ENCODE measurements at places on chromosomes 16 and 17.

DNA sequence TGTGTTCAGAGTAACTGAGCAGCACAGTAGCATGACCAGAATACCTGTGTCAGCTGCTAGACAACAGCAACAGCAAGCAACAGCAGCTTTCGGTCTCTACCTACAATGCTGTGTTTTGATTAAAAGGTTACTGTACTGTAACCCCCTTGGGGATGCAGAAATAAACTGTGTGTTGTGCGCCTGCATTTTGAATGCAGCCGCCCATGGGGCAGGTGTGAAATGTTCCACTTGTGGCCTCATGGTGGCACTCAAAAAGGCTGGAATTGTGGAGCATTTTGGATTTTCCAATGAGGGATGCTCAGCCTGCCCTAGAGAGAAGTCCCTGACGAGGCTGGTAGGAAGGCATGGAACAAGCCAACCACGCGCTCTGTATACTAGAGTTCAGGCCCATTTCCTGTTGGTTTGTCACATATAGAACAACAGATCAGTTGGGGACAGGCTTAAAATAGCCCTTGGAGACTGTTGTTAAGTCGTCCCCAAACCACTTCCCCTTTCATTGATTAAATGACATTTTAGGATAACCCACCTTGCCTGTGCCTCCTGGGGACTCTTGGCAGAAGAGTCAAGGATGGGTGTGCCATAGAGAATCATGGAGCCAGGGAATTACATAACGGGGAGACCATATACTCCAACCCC lies 27.1 kb downstream of the SCPEP1 start:
- DNase-seq = no peak

GRCh38 chr16:55302635-55303034 lies 21.4 kb upstream of the IRX6 start:
- DNase-seq = no peak

DNA sequence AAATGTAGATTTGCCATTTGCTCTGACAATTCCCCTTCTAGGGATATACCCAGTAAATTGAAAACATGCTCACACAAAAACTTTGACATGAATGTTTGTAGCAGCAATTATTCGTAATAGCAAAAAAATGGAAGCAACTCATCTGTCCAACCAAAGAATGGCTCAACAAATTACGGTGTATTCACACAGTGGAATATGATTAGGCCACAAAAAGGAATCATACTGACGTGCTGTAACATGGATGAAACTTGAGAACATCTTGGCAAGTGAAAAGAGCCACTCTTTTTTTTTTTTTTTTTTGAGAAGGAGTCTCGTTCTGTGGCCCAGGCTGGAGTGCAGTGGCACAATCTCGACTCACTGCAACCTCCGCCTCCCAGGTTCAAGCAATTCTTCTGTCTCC lies 24.1 kb upstream of the SPNS3 start:
- no peak for DNase-seq

DNA sequence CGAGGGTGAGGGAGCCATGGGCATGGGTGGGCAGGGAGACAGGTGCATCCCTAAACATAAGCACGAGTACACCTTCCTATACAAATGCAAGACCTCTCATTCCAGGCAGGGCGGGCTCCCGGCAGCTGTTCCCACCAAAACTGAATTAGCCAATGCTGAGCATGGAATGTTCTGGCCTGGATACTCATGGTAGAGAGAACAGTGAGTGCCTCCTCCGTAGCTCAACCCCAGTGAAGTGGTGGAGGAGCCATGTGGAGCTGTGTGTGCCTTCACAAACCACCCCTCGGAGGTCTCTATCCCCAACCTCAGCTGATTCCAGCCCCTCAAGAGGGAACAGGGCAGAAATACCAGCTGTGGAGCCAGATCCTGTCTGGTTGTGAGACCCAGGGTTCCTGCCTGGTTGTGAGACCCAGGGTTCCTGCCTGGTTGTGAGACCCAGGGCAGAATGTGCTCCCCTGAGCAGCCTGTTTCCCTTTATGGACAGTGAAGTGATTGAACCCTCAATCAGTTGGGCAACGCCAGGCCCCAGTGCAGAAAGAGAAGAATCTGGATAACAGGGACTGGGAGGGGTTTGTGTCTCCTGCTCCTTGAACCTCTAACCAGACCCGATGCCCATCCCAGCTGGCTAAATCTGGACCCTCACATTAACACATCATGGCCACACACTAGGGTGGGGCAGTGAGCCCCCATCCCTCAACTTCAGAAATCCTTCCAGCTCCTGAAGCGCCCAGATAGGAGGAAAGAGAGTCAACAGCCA lies 2.4 kb upstream of the CDH16 start:
- no peak for DNase-seq

GRCh38 chr16:11560701-11561453 lies 25.8 kb downstream of the LITAF start:
- no peak for DNase-seq

DNA sequence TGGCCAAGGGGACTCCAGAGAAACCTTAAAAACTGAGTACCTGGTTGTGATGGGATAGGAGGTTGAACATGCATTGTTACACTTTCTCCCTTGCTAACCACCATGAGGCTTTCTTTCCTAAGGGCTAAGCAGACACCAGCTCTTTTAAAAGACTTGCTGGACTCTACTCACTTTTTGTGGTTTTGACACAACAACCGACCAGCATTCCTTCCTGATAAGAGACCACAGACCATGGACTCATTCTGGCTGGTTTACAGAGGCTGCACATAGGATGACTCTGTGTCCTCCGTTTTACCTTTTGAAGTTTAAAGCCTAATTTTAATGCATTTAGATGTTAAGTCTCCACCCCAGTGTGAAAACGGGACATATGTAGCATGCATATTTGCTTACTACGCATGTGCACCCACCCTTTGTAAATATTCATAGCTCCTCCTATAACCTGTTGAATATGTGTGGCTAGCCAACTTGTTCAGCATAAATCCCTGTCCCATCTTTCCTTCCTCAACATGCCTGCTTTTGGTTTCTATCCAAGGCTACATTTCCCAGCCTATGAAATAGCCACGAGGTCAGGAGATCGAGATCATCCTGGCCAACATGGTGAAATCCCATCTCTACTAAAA lies 475.9 kb downstream of the GRIN2A start:
- DNase-seq = no peak

DNA sequence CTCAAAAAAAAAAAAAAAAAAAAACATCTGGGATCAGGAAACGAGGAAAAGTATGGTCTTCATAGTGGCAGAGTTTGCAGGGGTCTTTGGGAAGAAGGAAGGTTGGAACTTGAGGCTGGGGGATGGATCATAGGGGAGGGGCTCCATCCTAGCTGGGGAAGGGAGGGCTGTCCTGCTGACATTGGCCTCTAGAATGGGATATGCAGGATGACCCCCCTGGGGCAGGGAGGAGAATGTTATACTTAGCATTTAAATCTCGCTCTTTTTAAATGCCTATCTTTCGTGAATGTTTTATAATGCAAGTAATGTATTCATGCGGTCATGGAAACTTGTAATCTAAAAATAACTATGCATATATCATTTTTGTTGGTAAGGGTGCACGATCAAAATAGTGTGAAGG lies 33.2 kb downstream of the TMEM235 start:
- no peak for DNase-seq

DNA sequence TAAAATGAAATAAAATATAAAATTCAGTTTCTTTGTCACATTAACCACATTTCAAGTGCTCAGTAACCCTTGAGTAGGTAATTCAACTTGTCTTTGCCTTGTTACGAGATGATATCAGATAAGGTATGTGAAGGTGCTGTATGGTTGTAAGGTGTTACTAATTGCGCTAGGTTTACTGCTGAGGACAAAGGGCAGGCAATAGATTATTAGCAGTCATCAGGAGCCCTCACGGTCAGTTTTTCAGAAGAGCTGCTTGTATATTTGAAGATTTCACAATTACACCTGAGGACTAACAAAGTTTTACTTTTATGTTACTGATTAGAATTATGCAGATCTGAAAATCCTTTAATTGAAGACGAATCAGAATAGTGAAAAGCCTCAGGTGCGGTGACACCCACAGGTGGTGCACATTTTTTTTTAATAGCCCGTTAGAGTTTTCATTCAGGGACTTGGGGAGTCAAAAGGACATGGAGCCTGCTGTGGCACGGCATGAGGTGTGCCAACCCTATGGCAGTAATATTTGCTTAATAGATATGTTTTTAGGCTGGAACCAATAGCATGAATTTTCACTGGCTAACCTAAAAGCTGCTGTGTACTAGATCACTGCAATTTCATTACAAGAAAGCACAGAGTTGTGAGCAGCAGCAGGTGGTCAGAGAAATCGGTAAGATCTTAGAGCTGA lies 16.4 kb downstream of the NDEL1 start:
- DNase-seq = no peak

- no peak for DNase-seq
Observed at GRCh38 chr16:62033065-62033464, 3.2 kb downstream of the CDH8 start.

DNA sequence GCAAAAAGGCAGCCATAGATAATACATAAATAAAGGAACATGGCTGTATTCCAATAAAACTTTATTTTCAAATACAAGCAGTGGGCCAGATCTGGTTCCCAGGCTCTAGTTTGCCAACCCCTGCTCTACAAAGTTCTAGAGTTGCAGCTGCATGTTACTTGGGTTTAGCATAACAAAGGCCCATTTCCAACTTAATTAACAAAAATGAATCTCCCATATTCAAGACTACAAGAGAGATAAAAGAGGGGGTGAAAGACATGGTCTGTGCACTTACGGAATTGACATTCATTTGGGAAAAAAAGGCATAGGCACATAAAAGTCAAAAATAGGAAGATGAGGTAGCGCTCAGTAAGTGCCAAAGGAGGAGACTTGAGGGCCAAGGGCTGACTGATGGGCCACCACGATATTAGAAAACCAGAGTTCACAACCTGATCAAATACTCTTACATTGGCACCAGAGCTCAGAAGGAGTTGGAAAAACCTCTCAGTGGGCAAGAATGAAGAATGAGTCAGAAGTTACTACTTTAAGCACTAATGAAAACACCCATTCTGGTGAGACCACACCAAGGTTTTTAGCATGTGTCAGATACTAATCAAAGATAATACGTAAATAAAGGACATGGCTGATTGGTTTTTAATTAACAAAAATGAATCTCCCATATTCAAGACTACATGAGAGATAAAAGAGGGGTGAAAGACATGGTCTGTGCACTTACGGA lies 164.0 kb downstream of the VPS53 start:
- no peak for DNase-seq

DNA sequence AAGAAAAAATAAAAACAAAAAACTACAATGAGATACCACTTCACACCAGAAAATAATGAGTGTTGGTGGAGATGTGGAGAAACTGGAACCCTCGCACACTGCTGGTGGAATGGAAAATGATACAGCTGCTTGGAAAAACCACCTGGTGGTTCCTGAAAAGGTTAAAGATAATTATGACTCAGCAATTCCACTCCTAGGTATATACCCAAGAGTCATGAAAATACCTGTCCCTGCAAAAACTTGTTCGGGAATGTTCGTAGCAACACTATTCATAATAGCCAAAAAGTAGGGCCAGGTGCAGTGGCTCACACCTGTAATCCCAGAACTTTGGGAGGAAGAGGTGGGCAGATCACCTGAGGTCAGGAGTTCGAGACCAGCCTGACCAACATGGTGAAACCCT lies 8.1 kb upstream of the ITGAE start:
- no peak for DNase-seq

Data from substantia nigra (tissue), 51 donors.